ENCODE measurements at places on chromosomes 6 and 20.

- DNase-seq, result no peak
Observed at GRCh38 chr6:152054441-152054840, 247.0 kb downstream of the ESR1 start.

GRCh38 chr6:168209420-168209819, 110.2 kb downstream of the DACT2 start:
- DNase-seq, result no peak

DNA sequence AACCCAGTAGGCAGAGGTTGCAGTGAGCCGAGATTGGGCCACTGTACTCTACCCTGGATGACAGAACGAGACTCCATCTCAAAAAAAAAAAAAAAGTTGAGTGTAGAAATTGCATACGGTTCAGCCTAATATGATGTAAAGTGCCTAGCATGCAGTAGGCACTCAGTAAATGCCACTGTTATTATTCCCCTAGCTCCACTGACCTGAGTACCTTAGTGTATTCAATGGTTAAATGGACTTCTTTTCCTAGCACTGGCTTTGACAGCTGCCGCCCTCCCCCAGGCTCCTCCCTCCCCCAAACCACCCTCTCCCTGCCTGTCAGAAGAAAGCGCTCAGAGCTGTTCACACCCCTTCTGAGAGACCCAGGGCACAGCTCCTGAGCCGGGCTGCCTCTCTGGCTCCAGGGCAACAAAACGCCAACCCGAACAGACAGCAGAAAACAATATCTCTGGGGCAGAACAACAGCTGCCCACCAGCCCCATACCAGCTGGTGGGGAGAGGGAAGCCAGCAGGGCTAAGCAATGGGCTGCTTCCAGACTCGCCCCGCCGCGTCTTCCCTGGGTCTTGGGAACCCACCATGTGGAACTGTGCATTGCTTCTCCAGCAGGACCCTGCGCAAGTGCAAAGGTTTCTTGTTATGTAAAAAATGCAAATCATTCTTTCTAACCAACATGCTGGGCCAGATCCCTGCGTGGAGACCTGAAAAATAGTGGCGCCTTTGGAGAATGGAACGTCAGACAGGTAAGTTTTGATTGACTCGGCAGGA, 4.5 kb downstream of the CPNE5 start:
- no peak for DNase-seq

- no peak for DNase-seq
Observed at GRCh38 chr20:62175711-62176110, 7.1 kb upstream of the MTG2 start.

DNA sequence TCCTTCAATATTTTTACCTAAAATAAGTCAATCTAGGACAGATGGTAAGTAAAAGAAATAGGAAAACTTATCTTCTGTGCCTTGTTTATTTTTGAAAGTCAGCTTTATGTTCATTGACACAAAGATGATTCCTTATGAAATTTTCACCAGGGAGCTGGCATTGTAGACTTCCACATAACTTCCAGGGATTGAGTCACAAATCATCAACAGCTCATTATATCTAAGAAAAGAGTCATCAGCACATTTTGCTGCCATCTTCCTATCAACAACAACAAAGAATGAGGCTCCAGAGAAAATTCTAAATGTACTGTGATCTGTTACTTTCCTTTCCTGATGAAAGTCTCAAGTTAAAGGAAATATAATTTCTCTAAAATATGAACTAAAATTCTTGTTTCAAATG, 48.5 kb downstream of the CFAP61 start:
- DNase-seq, result no peak
